T-cell (primary cell): ENCODE measurements at places on chromosomes 13 and 19.

DNA sequence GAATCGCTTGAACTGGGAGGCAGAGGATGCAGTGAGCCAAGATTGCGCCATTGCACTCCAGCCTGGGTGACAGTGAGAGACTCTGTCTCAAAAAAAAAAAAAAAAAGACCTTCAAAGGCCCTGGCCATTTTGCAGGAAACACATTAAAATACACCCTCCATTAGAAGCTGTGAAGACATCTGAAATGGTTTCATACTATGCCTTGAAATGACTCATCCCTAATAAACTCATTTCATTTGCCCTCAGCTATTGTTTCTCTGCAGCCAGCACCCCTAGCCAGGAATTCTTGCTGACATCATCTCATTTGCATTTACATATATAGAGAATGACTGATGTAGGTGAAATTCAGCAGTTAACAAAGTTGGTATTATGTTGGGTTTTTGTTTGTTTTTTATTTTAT is 8.7 kb downstream of the EML2 start:
- H3K4me3 ChIP-seq: no peak overlapping the region
- DNase-seq: no peak
- no peaks in the 10 kb centered on the region for H3K4me1 ChIP-seq
- H3K27ac ChIP-seq: no peak overlapping the region

GRCh38 chr19:17982430-17982829 is 15.5 kb downstream of the KCNN1 start:
- no peaks in the 10 kb centered on the region for H3K36me3 ChIP-seq
- H3K4me3 ChIP-seq: no peak overlapping the region
- no peaks in the 10 kb centered on the region for H3K4me1 ChIP-seq
- H3K27ac ChIP-seq: no peak overlapping the region

DNA sequence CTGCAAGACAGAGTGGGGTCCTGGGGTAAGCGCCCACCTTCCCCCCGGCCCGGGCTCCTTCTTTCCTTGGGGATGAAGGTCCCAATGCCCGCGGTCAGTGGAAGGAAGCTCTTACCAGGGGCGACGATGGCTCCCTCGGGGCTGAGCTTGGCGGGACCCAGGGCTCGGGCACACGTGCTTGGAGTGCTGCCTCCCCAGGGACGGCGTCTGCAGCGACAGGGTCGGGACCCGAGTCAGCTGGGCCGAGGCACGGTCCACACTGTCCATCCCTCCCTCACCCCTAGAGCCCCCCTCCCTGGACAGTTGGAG is 3.5 kb downstream of the JSRP1 start:
- no peak overlapping the region for H3K27ac ChIP-seq
- peak overlapping the region; percentile 67 for H3K4me3 ChIP-seq
- DNase-seq: no peak
- peaks cover 5% of the 10 kb centered on the region for H3K4me1 ChIP-seq

DNA sequence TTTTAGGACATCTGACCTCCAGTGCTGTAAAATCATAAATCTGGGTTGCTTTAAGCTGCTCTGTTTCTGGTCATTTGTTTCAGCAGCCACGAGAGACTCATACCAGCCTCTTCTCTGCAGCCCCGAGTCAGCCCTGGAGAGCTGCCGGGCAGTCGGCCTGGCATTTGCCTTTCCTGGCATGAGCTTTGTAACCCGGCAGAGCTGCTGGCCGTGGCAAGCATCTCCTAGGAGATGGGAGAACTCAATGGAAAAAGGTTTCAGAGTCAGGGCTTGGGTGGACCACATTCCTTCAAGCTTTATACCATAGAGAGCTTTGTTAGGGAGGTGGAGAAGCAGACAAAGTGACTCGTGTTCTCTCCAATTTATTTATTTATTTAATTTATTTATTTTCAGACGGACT is 21.6 kb upstream of the CCL25 start:
- no peak for DNase-seq
- no peak overlapping the region for H3K27ac ChIP-seq
- H3K27me3 ChIP-seq: peaks cover 15% of the 10 kb centered on the region
- H3K36me3 ChIP-seq: no peaks in the 10 kb centered on the region
